ENCODE measurements at places on chromosomes 7 and 10.

DNA sequence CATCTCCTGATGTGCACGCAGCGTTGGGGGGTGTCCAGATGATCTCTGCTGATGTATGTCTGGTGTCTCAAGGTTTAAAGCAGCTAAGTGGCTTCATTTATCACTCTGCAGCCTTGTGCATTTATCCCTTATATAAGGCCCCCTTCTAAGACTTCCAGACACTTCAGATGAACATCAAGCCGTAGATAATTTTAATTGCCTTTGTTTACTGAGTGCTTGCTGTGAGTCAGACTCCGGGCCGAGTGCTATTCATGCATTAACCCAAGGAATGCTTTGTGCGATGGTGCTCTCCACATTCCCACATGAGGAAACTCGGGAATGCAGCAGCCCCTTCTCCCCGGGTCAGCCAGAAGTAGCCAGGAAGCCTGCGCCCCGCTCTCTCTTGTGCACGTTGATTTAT lies 328.6 kb upstream of the COBL start:
- no peak for DNase-seq

GRCh38 chr10:110455446-110455845 lies 42.3 kb upstream of the DUSP5 start:
- no peak for DNase-seq

DNA sequence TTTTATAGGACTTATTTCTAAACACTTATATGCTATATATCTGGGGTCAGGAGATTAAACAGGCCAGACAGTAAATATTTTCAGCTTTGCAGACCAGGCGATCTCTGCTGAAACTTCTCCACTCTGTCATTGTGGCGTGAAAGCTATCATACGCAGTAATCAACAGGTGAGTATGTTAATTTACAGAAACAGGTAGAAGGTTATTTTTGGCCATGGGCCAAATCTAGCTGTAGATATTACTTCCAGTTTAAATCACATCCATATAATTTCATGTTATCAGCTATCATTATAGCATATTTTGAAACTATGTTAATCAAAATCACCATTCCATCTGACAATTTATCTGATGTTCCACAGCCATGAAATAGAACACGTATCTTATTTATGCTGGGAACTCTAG lies 67.8 kb downstream of the GPR37 start:
- no peak for DNase-seq

DNA sequence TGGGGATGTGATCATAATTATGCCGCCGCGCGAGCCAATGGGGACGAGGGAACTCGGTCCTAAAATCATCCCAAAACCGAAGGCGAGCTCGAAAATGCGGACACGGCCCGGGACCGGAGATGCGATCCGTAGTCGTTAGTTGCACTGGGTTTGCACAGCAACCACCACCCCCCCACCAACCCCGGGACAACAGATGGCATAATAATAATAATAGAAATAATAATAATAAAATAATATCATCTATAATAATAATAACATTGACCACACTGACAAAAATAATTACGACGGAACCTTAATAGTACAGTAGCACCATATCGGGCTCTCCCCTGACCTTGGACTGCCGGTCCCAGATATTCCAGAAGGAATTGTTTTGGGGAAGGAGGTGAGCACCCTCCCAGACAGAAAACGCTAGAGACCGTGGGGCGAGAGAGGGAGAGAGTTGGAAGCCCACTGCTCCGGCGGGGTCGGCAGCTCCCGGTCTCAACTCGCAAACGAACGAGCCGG lies 1.1 kb upstream of the EMX2 start:
- no peak for DNase-seq

DNA sequence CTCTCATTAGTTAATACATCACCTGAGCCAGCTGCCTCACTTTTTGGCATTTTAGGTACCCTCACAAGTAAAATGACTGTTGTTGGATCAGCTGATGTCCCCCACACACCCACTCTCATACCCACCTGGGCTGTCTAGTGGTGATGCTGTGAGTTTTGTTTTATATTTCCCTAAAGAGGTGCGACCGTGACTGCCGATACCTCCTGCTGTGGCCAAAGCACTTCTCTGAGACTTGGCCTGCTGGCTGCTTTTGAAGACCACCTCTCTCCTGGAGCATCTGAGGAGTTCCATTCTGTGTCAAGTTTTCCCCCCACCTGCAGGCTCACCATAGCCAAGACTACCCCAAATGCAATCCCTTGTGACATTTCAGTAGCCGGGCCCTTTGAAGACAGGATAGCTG lies 6.4 kb upstream of the ACSL5 start:
- DNase-seq: no peak

DNA sequence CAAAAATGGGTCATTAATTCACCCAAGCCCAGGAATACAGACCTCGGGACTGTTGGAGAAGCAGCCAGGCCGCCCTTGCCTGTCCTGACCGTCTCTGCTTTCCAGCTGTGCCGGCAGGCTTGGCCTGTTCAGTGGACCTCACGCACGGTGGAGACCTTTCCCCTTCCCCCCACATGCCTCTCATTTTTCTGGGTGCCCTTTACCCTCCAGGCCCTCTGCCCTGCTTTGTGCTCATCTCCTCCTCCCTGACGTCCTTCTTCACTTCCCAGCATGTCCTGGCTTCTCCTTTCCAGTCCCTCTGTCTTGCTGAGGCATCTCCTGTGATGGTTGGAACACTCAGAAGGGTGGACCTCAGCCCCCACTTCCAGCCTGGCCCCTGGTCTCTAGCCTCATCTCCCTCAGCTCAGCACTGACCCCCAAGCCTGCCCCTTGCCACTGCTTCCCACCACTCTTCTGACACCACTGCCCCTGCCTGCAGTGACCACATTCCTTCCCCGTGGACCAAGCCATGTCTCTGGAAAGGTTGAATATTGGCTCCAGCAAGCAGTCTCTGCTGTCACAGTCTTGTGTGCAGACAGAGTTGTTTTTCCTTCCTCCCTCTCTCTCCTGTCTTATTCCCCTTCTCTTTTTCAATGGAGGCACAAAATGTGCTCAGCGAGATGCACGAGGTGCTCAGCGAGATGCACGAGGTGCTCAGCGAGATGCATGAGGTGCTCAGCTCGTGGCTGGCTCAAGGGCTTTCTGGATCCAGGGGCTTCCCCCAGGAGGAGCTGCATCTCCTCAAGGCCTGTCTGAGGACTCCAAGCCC lies 14.9 kb downstream of the BAG3 start:
- no peak for DNase-seq

GRCh38 chr10:32163071-32163761 lies 107.0 kb upstream of the KIF5B start:
- no peak for DNase-seq

DNA sequence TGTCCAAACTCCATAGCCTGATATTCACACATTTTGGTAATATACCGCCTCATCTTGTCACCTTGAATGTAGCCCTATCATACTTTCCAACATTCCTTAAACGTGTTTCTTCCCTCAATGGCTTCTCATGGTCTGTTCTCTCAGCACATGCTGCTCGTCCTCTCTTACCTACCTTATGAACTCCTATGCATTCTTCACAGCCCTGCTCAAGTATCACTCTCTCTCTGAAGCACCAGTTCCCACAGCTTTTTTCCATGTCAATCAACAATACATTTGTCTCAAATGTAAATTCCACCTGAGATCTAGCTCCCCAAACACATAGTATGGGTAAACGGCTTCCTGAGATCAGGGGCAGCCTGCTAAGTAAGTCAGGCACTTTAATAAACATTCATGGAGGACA lies 85.2 kb upstream of the ZMIZ1 start:
- DNase-seq: no peak

GRCh38 chr7:101673951-101674350 lies 44.9 kb upstream of the MYL10 start:
- no peak for DNase-seq

DNA sequence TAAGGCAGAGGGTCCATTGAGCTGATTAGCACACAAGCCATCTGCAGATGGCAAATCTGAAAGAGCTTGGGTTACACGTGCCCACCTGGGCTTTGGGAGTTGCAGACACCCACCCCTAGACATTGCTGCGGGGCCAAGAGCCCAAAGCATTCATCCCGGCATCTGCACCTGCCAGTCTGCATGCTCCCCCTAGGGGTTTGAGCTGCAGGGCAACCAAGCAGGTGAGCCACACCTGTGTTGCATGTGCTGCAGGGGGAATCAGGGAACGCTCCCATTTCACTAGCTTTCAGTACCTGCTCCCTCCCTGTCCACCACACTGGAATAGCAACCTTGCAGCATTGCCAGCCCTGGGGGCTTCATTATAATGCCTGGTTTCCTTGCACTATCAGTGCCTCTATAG lies 21.1 kb downstream of the C7orf33 start:
- no peak for DNase-seq

DNA sequence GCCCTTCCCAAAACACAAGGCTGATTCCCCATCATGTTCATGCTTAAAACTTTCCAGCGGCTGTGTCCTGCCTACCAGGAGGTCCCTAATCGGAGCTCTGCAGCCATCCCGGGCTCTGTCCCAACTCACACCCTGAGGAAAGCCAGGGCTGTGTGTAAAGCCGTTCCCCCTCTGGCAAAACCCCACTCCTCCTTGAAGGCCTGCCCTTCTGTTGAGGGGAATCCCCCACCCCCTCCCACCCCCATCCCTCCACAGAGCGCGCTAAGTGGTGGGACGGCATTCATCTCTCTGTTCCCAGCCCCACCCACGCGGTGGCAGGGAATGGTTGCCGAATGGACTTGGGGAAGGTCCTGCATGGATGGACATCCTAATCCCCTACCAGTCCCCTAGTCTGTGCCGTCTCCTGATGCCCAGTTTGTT lies 667 bp upstream of the TMEM120A start:
- no peak for DNase-seq

DNA sequence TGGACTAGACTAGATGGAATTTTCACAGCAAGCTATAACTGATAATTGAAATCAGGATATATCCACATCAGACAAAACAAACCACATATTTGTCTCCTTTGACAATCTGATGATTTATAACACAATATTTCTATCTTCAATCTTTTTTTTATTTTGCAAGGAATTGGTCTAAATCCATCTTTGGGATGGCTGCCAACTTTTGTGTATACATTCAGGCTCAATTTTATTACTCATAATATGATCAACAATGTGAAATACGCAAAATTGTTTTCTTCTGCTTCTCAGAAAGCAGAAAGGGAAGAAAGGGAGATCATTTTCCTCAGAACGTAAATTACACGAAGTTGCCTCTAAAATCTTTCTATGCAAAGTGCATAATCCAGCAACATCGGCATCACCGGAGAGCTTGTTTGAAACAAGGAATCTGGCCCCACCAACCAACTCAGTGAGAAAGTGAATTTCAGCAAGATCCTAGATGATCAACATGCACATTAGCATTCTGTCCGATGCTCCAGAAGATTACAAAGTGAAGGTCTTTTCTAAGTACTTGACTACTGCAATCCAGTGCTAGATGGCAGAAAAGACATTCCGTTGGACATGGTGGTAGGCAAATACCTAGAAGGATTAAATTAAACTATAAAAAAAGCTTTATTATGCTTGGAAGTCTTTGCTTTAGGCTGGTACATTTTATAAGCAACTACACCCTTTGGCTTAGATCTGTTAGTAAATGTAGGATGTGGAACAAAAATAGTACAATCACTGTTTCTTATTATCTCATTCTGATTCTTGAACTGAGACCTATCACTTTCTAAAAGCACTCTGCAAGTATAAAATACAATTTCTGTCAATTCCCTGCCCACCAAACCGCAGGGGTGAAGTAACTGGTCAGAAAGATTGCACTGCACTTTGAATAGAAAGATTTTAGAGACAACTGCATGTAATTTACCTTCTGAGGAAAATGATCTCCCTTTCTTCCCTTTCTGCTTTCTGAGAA lies 126.4 kb upstream of the RSU1 start:
- DNase-seq: no peak

GRCh38 chr10:103709341-103709920 lies 145.9 kb downstream of the SH3PXD2A start:
- no peak for DNase-seq

DNA sequence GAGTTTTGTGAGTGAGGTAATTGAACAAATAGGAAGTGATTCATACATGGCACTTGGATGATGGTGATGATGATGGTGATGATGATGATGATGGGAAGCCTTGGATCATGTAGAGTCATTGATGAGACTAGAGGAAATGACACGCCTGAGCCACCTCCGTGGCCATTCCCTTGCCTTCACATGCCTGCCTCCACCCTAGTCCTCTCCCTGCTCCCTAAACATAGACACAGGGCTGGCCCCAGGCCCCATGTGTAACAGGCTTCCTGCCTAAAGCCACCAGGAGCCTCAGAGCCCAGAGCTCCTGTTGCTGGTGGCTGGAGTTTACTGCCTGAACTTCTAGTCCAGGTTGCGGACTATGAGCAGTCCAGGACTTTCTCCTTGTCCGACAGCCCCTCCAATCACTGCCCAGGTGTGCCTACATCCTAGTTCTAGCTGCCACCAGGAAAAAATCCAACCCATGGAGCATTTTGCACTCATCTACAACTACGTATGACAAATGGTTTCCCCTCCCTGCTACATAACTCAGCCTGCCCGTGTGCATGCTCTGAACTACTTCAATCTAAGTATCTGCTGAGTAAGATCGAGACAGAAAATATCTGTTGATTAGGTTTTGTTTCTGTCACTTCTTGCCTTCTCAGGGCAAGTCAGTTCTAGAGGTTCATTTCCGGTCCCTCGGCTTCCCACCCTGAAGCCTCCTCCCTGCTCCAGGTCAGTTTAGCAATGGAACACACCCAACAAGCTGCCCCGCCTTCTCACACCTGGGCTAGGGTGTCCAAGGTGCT lies 35.5 kb upstream of the KDM7A start:
- no peak for DNase-seq

DNA sequence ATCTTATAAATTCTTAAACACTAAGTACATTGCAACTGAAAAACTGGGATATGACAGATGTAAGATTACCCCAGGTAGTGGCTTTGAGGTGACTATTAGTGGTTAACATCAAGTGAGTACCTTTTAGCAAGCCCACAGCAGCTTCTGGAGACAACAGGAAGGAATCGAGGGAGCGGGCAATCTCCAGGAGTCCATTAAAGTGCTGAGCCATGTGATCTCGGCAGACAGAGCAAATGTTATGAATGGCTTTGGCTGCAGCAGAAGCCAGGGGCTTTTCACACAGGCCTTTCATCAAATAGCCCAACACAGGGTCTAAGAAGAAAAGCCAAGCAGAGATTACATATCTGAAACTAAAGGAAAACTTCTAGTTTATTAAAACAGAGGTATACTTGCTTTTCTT lies 48.9 kb downstream of the IRF5 start:
- DNase-seq: no peak

- DNase-seq: no peak
These were observed 553 bp downstream of the VDAC2 start for GRCh38 chr10:75211007-75211691.
